ENCODE measurements at places on chromosomes 5 and 9. TPM values are rescaled to one million over a fixed set of nuclear protein-coding genes. Genes with fewer than 3 reads are reported as not detected.

GRCh38 chr5:59174248-59174844 lies 591.5 kb downstream of the RAB3C start:
- DNase-seq = peak; percentile 60

GRCh38 chr5:126481243-126481642 lies 58.0 kb downstream of the GRAMD2B start:
- no peak for DNase-seq

DNA sequence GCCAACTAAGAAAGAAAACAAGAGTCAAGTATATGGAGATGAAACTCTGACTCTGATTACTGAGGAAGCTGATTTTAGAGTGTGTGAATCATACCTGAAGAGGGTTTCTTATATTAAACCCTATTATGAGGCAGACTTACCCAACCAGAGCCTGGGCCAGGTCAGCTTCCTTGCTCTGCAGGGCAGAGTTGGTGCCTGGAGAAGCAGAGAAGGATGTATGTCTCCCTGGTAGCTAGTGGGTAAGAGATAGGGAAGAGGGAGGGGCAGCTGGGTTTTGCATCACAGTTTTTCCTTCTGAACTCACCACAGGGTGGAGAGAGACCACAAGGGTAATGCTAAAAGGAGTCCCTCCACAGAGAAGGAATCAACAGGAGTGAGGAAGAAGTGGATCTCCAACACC lies 104.1 kb downstream of the CMYA5 start:
- no peak for DNase-seq

ANKRD18A gene
- not detected for total RNA-seq

GABRB2 gene
- total RNA-seq = 0.59 TPM

INSL6 gene
- not detected for total RNA-seq

GRCh38 chr9:73073337-73074175 lies 78.1 kb upstream of the ANXA1 start:
- DNase-seq = no peak

GRCh38 chr5:1555011-1555807 lies 31.4 kb upstream of the LPCAT1 start:
- DNase-seq = peak; percentile 96

IFNK gene
- total RNA-seq = not detected

DNA sequence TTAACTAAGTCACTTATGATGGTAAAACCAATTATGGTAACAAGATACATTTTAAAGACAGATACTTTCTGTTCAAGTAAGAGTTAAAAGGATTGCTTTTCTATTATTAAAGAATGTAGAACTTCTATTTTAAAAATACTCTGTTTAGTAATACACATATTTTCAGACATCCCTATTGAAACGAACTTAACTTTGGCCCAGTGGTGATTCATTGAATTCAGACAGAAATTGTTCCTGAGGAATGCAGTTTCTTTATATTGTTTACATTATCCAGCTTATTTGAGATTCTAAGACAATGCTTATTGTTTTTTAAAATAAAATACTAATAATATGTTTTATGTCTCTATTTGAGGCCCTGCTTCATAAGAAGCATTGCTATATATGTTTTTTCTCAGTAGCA lies 816.4 kb downstream of the SEMA5A start:
- DNase-seq = peak; percentile 60
